Kidney (tissue), 22 donors: ENCODE measurements at places on chromosomes 11 and 22.
A peak's percentile ranks its signal among the peaks of the same experiment; 100 is the strongest.

DNA sequence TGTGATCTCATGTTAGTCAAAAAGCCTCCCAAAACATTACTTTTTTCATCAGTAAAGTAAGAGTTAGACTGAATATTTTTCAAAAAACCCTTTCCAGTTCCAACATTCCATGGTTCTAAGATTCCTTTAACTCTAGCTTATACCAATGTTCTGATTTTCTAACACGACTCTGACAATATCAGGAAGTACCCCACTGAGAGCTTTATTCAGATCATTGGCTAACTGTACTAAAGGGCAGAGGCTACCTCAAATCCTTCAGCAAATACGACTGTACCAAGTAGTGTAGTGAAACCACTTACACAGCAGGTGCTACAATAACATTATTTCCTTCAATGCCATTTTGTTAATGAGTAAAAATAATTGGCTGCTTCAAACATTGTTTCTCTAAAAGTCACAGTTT, 213.4 kb upstream of the PITPNB start:
- DNase-seq, result no peak

DNA sequence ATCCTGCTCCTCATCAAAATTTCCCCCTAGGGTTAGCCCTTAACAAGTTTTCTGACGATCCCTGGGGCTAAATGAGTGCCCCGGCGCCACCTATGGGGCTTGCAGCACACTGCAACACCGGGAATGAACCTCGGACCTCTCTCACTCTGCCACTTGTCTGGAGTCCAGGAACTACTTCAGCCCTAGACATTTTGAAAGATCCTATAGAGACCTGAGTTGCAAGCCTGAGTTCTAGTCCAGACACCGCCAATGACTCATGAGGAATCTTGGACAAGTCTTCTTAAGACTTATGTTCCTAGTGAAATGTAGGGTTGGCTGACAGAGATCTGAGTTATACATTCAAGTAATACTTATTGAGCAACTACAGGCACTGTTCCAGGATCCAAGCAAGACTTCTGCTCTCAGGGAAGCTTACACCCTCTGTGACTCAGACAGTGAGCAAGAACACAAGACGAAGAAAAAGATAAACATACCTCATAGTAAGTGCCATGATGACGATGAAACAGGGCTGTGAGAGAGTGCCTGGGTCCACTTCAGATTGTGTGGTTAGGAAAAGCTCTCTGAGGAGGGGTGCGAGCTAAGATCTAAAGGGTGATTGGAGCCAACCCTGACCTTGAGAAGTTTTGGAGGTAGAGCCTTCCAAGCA, 10.2 kb upstream of the STK33 start:
- DNase-seq, result no peak

DNA sequence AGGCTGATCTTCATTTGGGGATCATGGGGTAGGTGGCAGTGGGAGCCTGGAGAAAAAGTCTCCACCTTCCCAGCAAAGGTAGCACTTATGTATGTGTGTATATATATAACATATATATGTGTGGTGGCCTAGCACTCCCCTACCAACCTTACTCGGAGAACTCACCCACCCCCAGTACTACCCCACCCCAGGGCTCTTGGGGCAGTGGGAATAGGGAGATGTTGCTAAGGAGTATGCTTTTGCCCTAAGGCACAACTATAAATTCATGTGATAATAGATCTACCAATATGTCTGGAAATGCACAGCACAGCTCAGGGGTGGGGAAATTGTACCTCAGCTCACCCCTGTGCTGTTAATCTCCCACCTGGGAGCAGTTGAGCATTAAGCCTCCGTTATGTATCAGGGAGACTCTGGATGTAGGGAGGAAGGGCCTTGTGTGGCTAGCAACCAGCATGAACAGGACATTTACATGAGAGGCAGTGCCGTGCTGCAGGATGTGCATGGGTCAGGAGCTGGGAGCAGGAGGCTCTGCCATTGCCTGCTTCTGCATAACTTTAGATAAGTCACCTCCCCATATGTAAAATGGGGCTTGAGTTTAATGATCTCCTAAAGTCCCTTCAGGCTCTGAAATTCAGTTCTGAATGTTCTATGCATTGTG, 57.3 kb downstream of the C11orf91 start:
- DNase-seq, result no peak

DNA sequence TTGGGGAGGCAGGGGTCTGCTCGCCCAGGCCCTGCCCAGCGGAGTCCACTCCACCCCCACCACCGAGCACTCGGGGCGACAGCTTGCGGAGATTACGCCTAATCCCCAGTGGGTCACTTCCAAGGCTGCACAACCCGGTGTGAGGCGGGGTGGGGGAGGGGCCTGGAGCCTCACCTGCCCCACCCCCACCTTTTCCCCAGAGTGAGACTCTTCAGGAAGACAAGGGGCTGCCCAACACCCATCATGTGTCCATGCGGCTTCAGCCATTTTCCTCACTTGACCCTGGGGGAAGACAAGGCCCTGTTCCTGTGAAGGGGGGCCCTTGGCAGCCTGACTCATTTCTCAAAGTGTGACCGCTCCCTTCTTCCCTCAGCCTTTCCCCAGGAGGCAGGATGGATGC, 12.5 kb downstream of the SYNGR1 start:
- no peak for DNase-seq

DNA sequence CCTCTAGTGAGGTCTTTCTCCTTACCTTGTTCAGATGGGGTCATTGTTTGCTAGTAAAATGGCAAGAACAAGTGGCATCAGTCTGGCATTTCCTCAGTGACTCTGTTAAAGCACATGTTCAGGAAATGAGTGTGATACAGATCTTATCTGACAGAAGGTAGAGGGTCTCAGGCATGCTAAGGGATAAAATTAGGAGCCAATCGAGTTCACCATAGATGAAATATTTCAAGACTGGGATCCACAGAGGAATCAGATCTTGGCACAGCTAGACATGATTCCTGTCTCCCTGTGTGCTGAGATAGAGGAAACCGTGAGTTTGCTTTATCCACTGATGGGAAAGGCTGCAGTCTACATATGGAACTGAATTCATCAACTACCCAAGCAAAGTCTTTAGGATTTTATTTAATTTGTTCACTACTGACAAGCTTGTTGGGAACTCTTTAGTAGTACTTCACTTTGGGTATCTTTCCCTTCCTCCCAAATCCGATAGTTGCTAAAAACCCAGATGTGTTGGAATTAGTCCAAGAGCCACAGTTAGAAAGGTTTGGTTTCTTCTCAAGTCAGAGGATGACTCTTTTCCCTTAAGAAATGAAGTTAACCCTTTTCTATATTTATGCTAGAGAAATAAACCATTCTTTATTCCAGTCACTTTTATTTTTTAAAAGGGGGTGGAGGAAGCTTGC, 18.4 kb downstream of the FAM118B start:
- DNase-seq, result no peak

GRCh38 chr11:133078012-133078411, 454.3 kb downstream of the OPCML start:
- no peak for DNase-seq

DNA sequence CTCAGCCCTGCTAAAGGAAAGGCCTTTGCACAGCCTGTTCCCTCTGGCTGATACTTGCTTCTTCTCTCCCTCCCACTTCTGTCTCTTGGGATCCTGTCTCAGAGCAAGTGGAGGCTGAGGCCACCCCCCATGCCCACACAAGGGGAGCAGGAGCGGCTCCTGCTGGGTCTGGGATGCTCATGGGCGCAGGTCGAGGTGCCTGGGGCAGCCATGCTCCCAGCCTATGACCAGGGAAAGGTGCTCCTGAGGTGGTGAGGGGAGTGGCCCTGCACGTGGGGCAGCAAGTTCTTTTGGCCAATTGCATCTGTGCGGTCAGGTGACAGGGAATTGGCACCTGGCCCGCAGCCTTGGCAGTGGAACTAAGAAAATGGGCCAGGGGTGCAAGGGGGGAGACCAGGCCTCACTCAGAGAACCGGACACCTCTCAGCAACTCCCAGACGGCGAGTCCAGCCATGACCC, 1.5 kb downstream of the MAPK11 start:
- peak; percentile 54 for DNase-seq

DNA sequence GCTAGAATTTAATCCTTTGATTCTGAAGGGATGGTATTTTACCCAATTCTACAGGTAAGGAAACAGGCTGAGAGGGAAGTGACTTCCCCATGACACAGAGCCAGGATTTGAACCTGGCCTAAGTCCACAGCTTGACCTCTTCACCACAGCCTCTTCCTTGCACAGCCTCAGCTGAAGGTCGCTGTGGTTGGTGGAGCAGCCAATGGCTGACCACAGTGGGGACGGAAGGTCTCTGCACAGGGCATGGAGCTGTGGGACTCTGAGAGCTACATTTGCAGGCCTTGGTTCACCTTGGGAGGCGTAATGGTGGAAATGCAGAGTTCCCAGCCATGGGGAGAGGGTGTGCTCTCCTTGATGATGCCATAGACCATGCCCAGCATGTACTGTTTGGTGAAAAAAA, 295.0 kb downstream of the DDX10 start:
- no peak for DNase-seq

DNA sequence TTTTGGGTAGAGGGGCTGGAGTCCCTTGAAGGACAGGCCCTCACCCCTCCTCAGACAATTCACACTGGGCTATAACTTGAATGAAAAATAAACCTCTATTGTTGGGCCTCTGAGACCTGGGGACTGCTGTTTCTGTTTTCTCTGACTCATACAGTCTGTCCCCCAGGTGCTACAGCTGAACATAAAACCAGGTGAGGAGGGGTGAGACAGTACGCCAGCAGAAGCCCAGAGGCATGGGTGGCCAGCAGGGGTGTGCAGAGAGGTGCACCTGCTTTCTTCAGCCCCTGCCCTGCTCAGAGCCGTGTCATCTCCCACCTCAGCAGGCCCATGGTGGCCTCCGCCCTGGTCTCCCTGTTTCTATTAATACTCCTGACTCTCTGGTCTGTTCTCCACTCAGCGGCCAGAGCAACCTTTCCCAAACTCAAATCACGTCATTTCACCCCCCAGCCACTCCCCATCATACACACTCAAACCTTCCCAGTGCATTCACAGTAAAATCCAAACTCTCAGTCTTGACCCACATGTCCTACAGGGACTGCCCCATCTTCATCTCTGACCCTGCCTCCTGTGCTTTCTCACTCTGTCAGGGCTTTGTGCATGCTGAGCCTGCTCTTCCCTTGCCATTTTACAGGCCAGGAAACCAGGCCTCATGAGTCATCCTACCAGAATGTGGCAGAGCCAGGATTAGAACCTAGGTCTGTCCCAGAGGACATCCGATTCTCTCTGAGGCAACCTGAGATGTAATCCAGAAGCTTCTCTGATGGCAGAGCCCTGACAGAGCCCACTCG, 5.4 kb upstream of the IL2RB start:
- DNase-seq, result no peak

- DNase-seq, result peak; percentile 95
Observed at GRCh38 chr22:40040927-40041326, 46.2 kb downstream of the FAM83F start.

DNA sequence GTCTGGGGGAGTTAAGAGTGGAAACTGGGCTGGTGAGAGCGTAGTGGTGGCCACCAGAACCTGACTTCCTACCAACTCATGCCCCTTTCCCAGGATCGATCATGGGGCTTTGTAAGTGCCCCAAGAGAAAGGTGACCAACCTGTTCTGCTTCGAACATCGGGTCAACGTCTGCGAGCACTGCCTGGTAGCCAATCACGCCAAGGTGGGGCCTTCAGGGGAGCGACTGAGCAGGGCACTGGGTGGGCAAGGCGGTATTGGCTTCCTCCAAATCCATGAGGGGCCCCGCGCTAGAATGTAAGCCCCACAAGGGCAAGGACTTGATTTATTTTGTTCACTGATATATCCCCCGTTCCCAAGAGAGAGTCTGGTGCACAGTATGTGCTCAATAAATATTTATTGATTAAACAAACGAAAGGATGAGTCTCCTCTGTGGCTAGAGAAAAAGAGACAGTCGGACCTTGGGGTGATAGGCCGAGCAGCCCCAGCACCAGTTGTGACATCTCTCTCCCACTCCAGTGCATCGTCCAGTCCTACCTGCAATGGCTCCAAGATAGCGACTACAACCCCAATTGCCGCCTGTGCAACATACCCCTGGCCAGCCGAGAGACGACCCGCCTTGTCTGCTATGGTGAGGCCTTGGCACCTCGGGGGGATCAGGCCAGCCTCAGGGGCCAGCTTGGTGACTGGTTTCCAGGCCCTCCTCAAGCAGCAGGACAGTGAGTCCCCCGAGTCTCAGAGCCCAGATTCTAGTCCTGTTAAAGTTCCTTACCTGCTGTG, 765 bp downstream of the ZFPL1 start:
- no peak for DNase-seq
